ENCODE measurements at places on chromosomes 16 and 17.

GRCh38 chr16:87562201-87562600 lies 40.1 kb upstream of the JPH3 start:
- no peak for DNase-seq

- DNase-seq = peak; percentile 16
Observed at GRCh38 chr17:13031718-13032350, 14.0 kb upstream of the ELAC2 start.

GRCh38 chr16:78490431-78490830 lies 391.0 kb downstream of the WWOX start:
- no peak for DNase-seq

GRCh38 chr16:1762196-1762878 lies 9.0 kb downstream of the NME3 start:
- DNase-seq = no peak

DNA sequence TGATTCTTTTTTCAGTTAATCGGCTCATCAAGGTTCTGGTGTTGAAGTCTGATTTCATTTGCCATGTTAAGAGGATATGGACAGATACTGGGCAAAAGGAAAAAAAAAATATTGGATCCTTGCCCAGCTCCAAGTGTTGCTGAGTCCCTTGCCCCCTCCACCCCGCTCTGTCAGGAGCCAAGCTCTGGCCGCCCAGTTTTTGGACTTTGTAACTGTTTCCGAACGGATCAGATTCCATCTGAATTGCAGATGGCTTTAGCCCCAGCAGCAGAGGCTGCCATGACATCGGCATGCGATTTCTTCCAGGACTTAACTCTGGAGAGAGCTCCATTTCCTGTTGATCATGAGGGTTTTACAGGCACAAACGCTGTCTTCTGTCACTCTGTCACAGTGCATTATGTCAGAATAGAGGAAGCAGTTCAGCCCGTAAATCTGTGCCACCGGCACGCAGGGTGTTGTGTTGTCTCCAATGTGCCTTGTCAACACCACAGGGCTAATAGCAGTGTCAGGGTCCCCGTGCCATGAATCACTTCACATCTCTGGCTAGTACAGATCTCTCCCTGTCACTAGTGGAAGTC lies 615.6 kb downstream of the MAF start:
- no peak for DNase-seq

DNA sequence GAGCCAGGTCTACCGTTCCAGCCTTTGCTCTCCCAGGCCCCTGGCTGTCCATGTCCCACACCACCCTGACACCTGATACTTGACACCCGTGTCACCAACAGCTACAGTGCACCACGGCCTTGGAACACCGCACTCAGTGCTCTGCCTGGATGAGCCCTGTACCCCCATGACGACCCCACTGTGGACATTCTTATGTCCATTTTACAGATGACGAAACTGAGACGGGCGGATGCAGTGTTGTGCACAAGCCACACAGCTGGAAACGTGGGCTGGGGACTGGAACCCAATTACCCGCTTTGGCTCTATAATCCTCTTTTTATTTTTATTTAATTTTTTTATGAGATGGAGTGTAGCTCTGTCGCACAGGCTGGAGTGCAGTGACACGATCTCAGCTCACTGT lies 83.6 kb upstream of the CBX4 start:
- no peak for DNase-seq

GRCh38 chr16:13429416-13429815 lies 490.5 kb upstream of the ERCC4 start:
- DNase-seq = no peak

- DNase-seq = peak; percentile 88
Observed at GRCh38 chr17:67374329-67375053, 2.6 kb upstream of the PITPNC1 start.

- no peak for DNase-seq
Observed at GRCh38 chr16:2822496-2822895, 5.5 kb downstream of the PRSS21 start.

- no peak for DNase-seq
Observed at GRCh38 chr16:55628306-55628968, 27.4 kb upstream of the SLC6A2 start.

GRCh38 chr16:89257281-89257731 lies 39.8 kb downstream of the ZNF778 start:
- DNase-seq = no peak

GRCh38 chr17:30291543-30292285 lies at the start of gene BLMH:
Gene BLMH, minus strand, starts transcription at chr17:30291944. Its CDS starts 125 bp downstream, at chr17:30291819.
- peak; percentile 70 for DNase-seq

DNA sequence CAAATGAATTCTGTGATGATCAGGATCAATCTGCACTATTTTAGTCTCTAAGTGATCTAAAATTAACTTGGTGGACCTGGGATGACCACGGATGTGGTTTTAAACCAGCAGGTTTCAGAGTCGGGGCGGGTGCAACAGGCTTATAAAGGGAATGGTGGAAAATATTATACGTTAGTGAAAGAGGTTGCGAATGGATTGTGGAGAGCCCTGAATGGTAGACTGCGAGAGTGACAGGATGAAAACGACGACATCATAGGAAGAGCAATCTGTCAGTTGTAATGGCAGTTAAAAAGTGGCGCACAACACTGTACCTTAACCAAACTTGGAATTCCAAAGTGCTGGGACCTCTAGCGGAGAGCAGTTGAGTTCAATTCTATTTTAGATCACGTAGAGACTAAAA lies 1.2 kb upstream of the CYB5B start:
- no peak for DNase-seq

DNA sequence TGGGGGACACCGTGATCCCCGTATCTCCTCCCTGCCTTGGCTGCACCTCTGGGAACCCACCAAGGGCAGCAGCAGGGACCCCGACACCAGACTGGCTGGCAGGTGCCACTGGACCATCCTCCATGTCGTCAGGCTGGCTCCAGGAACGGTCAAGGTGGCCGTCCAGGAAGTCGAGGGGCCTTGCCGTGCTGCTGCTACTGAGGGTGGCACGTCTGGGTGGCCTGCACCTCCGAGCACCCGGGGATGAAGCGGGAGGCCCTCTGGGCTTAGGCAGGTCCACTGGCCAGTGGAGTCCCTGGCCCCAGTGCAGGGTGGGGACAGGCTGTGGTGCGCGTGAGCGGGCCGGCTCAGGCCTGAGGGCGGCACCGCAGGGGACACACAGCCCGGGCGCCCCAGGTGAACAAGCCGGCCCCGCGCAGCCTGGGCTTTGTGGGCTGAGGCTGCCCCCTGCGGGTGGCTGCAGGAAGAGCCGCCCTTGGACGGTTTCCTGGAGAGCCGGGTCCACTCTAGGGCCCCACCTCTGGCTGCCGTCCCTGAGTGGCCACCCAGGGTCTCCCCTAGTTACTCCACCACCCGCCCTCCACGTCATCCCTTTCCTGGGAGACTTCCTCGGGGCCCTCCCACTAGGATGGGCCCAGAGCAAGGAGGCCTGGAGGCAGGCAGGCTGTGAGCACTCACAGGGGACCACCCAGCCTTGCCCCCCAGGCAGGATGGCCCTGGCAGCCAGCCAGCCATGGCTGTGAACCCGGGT lies 42.8 kb upstream of the ZC3H18 start:
- peak; percentile 46 for DNase-seq

GRCh38 chr17:77429969-77430752 lies 289.4 kb downstream of the SEC14L1 start:
- peak; percentile 86 for DNase-seq

Data from effector CD4-positive, alpha-beta T cell (primary cell).